ENCODE measurements at places on chromosomes 16 and 17.

- DNase-seq, result no peak
These were observed 9.4 kb upstream of the SLC7A5 start for GRCh38 chr16:87878704-87879103.

DNA sequence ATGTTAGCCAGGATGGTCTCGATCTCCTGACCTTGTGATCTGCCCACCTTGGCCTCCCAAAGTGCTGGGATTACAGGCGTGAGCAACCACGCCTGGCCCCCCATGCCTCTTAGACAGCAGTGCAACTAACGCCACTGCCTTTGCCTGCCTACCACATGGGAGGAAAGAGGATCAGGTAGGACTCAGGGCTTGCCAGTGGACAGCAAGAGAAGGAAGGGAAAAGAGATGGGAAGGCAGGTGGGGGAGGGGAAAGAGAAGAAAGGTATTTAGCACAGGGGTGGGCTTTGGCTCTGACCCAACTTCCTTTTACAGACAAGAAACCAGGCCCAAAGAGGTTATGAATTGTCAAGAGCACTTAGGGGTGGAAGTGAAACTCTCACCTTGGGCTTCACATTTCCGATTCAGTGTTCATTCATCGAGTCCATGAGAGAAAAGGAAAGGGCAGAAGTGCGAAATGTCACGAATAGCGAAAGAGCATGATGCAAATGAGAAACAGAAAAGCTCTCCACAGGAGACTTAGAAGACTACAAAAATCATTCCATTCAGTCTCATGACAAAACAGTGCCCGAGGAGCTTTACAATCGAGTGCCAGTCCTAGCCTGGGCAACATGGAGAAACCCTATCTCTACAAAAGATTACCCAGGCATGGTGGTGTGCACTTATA is 36.4 kb downstream of the CDK5R1 start:
- DNase-seq, result no peak

DNA sequence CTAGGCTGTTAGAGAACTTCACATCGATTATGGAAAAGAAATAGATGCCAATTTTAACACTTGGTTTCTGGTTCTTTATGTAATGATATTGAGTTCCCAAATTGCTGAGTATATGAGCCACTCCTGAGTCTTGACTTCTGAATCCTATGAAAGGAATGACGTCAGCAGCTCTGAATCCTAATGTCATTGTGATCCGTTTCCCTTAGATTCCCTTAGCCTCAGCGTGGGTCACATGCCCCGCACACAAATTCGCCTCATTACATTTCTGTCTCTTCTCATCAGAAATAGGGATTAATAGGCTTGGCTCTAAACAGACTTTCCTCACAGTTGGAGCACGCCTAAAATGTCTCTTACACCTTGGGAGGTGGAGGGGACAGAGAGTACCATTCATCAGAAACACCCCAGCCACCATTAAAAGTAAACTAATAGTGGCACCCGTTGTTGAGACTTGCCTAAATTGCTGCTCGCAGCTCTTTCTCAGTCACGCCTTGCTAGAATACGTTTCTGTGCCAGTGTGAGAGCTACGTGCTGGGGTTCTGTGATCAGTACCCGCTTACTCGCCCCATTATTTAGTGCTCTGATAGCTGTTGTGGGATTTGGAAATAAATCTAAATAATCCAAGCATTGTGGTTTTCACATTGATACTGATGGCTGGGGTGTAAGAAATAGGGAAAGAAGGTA is 7.1 kb downstream of the MRM3 start:
- DNase-seq, result no peak

- DNase-seq, result no peak
These were observed 26.4 kb upstream of the KLHDC4 start for GRCh38 chr16:87792205-87792565.

GRCh38 chr16:87458424-87458915 is 34.4 kb downstream of the ZCCHC14 start:
- DNase-seq, result no peak
